Myocyte (in vitro differentiated cells): ENCODE measurements at places on chromosomes 1 and 21. TPM values are rescaled to one million over a fixed set of nuclear protein-coding genes. Genes with fewer than 3 reads are reported as not detected.

Gene KRTAP10-5
- total RNA-seq: not detected in 2 replicates

Gene PLXNA2
- total RNA-seq: 8.6 TPM in 2 replicates

Gene SELL
- total RNA-seq: not detected in 2 replicates

Gene NES
- 1,770 and 2,264 TPM in 2 replicates for total RNA-seq

Gene GRIK3
- total RNA-seq: not detected in 2 replicates

Gene RORC
- total RNA-seq: 0.72 and 1.4 TPM in 2 replicates

Gene ATF6
- 30.2 and 32.4 TPM in 2 replicates for total RNA-seq

Gene FGR
- total RNA-seq: 0.05 and 0.29 TPM in 2 replicates

Gene FMO4
- total RNA-seq: 3.1 and 8.7 TPM in 2 replicates

Gene SPATA21
- total RNA-seq: not detected in 2 replicates

Gene CTSS
- total RNA-seq: 2.6 and 3.8 TPM in 2 replicates

Gene KCNA2
- total RNA-seq: 0.10 TPM in 1 of 2 replicates, not detected in the other

Gene PLPPR4
- 2.1 and 3.1 TPM in 2 replicates for total RNA-seq

Gene FOXD2
- total RNA-seq: 0.05 and 0.37 TPM in 2 replicates

Gene CFHR3
- total RNA-seq: 0.21 TPM in 1 of 2 replicates, not detected in the other

Gene MEF2D
- total RNA-seq: 59.2 and 62.2 TPM in 2 replicates

Gene MRPL37
- 96.3 and 112 TPM in 2 replicates for total RNA-seq

Gene OLIG1
- total RNA-seq: not detected in 2 replicates

Gene CTNNBIP1
- total RNA-seq: 19.6 and 26.0 TPM in 2 replicates

Gene AK5
- total RNA-seq: 77.7 and 92.6 TPM in 2 replicates
